AG09319 (cell line): ENCODE measurements at places on chromosomes 3 and 15.

DNA sequence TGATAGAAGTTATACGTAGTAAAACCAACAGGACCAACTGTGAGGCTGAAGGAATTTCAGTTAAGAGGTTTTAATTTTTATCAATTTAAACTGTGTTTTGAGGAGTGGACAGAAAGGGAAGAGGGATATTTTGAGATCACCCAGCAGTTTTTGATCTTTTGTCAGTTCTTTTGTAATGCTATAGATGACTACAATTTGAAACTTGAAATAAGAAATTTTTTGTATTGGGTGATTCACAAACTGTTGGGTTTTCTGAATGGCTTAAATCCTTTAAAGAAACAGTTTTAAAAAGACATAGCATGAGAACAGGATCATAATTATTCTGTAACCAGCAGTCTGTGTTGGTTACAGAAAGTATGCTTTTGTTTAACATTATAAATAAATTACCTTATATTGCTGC, 67.4 kb downstream of the TCF12 start:
- no peak for DNase-seq

DNA sequence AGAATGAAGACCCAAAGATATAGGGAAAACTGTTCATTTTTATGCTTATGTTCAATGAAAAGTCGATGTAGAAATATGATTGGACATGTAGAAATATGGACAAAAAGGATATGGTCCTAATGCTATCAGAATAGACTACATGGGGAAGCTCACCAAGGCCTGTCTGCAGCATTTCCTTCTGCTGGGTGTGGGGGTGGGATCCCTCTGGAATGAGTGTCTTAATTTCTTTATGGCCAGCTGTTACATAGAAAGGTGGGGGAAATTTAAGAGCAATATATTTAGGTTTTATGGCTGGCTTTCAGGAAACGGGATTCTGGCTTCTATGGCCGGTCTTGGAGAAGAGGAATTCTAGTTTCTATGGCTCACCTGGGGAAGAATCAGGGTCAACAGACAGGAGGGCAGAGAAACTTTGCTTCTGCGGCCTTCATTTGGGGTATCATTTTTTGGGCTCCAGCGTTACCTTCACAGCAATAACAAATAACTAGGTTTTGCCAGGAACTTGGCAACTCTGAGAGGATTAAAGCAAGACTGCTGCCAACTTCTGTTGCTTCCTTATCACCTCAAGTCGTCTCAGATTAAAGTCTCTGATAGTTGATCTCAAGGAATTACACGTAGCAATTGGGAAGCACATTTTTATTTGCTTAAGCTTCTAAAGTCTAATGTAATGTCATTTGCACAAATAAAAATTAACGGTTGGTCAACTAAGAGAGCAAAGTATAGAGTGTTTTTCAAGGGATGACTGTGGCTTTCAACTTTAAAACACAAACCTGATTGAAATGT, 57.0 kb upstream of the GATM start:
- DNase-seq = no peak

- no peak for DNase-seq
These were observed 154.5 kb upstream of the NSMCE3 start for GRCh38 chr15:29424118-29424517.

- DNase-seq = no peak
These were observed 841.3 kb downstream of the ROBO1 start for GRCh38 chr3:78926523-78926922.

GRCh38 chr3:102195198-102195948, 239.4 kb upstream of the ZPLD1 start:
- no peak for DNase-seq

- no peak for DNase-seq
These were observed 175.8 kb upstream of the STT3B start for GRCh38 chr3:31356941-31357340.

DNA sequence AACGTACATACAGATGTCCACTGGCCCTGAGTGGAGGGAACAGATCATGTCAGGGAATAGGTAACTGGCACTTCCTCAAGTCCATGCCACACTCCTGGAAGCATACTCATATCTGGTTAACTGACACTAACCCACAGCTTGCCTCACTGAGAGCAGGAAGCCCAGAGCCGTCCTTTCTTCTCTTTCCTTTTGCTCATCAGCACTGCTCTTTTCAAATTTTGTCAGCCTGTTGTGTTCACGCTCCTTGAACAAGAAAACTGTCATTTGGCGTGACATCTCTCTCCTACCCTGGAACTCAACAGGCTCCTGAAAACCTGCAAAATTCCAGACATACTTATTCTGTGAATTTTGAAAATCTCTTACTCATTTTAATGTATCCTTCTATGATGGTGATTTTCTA, 360.2 kb downstream of the MAGI1 start:
- no peak for DNase-seq

GRCh38 chr3:155995525-155996370, 124.6 kb upstream of the KCNAB1 start:
- peak; percentile 30 for DNase-seq
